ENCODE measurements at places on chromosomes 7 and 10. TPM values are rescaled to one million over a fixed set of nuclear protein-coding genes. Genes with fewer than 3 reads are reported as not detected.

GRCh38 chr7:2237109-2237602 is 4.4 kb upstream of the MAD1L1 start:
- no peaks in the 10 kb centered on the region for H3K27me3 ChIP-seq
- DNase-seq: no peak
- H3K4me3 ChIP-seq: no peak overlapping the region
- H3K27ac ChIP-seq: no peak overlapping the region
- H3K36me3 ChIP-seq: peaks cover 41% of the 10 kb centered on the region

DNA sequence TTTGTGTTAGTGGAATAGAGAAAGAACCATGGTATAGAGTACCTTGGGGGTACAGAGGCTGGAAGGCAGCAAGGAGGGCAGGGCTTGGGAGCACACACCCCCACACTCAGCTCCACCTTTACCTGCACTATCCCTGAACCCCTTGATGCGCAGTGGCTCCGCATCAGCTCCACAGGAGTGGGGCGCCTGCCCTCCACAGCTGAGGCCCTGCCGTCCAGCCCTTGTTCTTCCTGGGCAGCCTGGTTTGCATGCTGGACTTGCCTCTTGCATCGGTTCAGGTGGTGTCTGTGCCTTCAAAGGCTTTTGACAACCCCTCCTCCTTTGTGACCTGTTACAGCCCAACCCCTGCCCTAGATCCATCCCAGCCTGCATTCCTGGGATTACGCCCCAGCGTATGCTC is 52.6 kb upstream of the ZNF32 start:
- DNase-seq: no peak
- no peaks in the 10 kb centered on the region for H3K36me3 ChIP-seq
- H3K4me1 ChIP-seq: no peaks in the 10 kb centered on the region

GRCh38 chr10:124384172-124384571 is 34.6 kb downstream of the OAT start:
- no peaks in the 10 kb centered on the region for H3K4me1 ChIP-seq
- H3K27ac ChIP-seq: no peak overlapping the region
- DNase-seq: no peak
- no peaks in the 10 kb centered on the region for H3K36me3 ChIP-seq
- peaks cover 23% of the 10 kb centered on the region for H3K27me3 ChIP-seq

- H3K4me1 ChIP-seq: no peaks in the 10 kb centered on the region
- no peak overlapping the region for H3K4me3 ChIP-seq
- no peak for DNase-seq
- peaks cover 17% of the 10 kb centered on the region for H3K27me3 ChIP-seq
- no peaks in the 10 kb centered on the region for H3K36me3 ChIP-seq
Observed at GRCh38 chr7:51154201-51154600, 162.4 kb downstream of the COBL start.

- H3K27me3 ChIP-seq: no peaks in the 10 kb centered on the region
- H3K4me3 ChIP-seq: no peak overlapping the region
- no peaks in the 10 kb centered on the region for H3K36me3 ChIP-seq
- peaks cover 5% of the 10 kb centered on the region for H3K4me1 ChIP-seq
- DNase-seq: no peak
- no peak overlapping the region for H3K27ac ChIP-seq
Observed at GRCh38 chr10:30818854-30819253, 189.3 kb upstream of the LYZL2 start.

- H3K27ac ChIP-seq: no peak overlapping the region
- H3K27me3 ChIP-seq: no peaks in the 10 kb centered on the region
- H3K4me1 ChIP-seq: no peaks in the 10 kb centered on the region
- no peak for DNase-seq
- no peak overlapping the region for H3K4me3 ChIP-seq
- no peaks in the 10 kb centered on the region for H3K36me3 ChIP-seq
Observed at GRCh38 chr7:42017349-42017986, 219.5 kb downstream of the GLI3 start.

DNA sequence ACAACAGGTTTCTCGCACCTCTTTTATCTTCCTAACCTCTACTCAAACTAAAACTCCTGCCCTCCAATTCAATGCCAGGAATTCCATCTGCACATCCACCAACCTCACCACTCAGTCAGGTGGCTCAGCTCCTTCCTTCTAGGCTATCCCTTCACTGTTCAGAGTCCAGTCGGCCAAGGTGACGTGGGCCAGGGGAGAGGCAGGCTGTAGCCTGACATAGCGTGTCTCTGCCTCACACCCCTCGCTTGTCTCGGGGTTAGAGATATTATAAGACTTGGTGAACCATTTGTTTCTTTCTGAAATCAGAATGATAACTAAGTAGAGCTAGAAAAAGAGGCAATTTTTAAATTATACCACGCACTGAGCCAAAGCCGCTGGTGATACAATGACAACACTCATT is 31.1 kb downstream of the HIPK2 start:
- no peaks in the 10 kb centered on the region for H3K27me3 ChIP-seq
- H3K36me3 ChIP-seq: no peaks in the 10 kb centered on the region
- H3K4me3 ChIP-seq: no peak overlapping the region
- DNase-seq: no peak

Gene PAX4
- not detected for total RNA-seq

Gene TRPV5
- not detected for total RNA-seq
